Caco-2 (cell line): ENCODE measurements at places on chromosomes 1 and 21. TPM values are rescaled to one million over a fixed set of nuclear protein-coding genes. Genes with fewer than 3 reads are reported as not detected.

DNA sequence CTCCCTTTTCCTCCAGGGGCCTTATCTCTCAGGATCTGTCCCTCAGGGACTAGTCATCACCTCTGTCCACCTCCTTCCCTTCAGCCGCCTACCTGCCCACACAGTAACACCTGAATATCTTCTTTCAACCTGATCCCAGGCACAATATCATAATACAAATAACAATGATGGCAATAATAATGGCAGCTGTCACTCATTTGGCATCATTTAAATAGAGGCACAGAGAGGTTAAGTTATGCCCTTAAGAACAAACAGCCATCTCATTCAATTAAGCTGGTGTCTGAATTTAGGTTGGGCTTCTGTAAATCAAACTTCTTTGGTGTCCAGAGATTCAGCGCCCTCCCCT lies 47.5 kb downstream of the AHDC1 start:
- no peak for DNase-seq

DNA sequence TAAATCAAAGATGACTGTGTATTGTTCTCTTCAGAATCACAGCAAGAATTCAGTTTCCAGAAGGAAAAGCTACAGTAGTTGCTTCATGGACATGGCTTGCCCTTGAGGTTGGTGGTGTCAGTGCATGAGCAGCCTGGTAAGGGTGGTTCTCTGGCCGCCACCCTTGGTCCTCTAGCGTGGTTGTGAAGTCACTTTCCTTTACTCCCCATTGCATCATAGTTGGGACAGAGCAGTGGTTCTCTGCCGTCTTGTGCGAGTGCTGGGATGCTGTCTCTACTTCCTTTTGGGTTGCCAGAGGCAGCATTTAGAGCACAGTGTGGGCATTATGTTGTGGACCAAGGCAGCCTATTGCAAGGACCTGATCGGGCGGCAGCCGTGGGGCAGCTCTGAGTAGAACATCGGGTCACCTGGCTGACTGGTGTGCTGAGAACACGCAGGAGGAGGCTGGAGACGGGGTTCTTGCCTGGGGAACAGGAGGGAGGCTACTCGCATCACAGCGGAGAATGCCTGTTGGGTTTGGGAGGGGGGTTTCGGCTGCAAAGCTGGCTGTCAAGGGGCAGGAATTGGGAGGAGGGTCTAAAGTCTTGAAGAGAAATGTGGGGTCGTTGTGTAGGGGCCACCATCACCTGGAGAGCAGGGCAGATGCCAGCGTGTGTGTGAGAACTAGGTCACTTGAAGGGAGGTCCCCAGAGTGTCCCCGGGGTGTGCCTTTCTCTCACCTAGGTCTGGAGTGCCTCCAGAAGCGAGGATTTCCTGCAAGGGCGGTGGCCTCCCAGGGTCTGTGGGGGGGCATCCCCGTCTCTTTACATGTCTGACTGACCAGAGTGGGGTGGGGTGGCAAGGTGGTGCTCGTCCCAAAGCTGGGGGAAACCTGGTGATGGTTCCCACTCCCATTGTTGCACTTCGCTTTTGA lies 6.3 kb downstream of the ARF1 start:
- no peak for DNase-seq

- no peak for DNase-seq
These were observed 7.7 kb downstream of the GOLT1A start for GRCh38 chr1:204206121-204206520.

- no peak for DNase-seq
These were observed 34.6 kb upstream of the FMO3 start for GRCh38 chr1:171055966-171056643.

GRCh38 chr1:207878939-207879338 lies 32.0 kb downstream of the CD34 start:
- DNase-seq: no peak

DNA sequence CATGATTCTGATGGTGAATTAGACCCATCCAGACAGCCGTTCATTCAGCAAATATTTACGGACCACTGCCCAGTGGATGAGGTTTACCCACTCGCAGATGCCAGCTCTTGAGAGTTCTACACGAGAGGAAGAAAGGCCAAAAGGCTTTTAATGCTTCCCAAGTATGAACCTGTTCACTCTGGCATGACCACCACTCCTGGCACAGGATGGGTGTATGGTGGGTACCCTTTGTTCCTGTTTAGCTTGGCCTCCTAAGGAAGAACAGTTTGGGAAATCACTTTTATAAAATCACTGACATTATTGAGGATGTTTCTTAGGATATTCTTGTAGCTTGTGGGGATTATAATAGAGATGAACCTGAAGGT lies 67.2 kb downstream of the HMGB4 start:
- DNase-seq: no peak

GRCh38 chr1:5910666-5911065 lies 81.6 kb downstream of the NPHP4 start:
- DNase-seq: no peak

- DNase-seq: no peak
These were observed 81.7 kb downstream of the PIK3CD start for GRCh38 chr1:9733160-9733789.

The IL22RA1 gene
- total RNA-seq: 1.7 and 2.5 TPM in 2 replicates

The LCE1D gene
- total RNA-seq: not detected in 2 replicates
